ENCODE measurements at places on chromosomes 3 and 15.

DNA sequence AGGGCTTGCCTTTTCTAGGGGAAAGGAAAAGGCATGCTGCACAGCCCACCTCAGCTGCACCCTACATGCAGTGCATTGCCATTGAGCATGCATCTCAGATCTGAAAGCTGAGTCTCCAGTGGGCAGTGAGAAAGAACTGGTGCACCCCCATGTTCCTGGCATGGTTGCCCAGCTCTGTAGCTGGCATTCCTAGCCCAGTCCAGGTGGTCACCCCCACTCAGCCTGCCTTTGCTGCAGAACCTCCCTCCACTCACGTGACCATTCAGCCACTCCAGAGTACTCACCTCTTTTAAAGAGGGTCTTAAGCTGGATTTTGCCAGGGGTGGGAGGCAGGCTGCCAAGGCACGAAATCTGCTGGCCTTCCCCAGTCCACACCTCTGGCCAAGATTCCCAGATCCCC, 208.6 kb upstream of the TOPAZ1 start:
- no peak for DNase-seq

- DNase-seq, result no peak
These were observed 2.2 kb upstream of the GABRG3 start for GRCh38 chr15:26968806-26969205.

DNA sequence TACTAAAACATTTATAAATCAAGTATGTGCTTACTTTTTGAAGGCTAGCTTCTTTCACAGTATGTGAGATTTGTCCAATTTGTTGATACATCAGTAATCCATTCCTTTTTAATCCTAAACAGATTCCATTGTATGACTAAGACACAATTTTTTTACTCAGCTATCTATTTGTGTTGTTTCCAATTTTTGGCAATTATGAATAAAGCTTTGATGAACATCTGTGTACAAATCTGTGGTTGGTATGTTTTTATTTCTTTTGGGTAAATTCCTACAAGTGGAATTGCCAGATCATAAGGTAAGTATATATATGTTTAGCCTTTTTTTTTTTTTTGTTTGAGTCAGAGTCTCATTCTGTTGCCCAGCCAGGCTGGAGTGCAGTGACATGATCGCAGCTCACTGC, 56.2 kb upstream of the VEPH1 start:
- DNase-seq, result no peak

- no peak for DNase-seq
These were observed 30.5 kb downstream of the MINDY4B start for GRCh38 chr3:150874666-150875219.
